Dermis microvascular lymphatic vessel endothelial cell (primary cell): ENCODE measurements at places on chromosomes 5 and 9. TPM values are rescaled to one million over a fixed set of nuclear protein-coding genes. Genes with fewer than 3 reads are reported as not detected.
A peak's percentile ranks its signal among the peaks of the same experiment; 100 is the strongest.

Gene POU5F2
- total RNA-seq = 0.26 and 0.51 TPM in 2 replicates

Gene MCCC2
- 20.3 and 29.2 TPM in 2 replicates for total RNA-seq

Gene HK3
- total RNA-seq = not detected in 2 replicates

Gene IGFBPL1
- total RNA-seq = 0.13 TPM in 2 replicates

Gene SLC6A3
- not detected in 2 replicates for total RNA-seq

Gene CCL27
- not detected in 2 replicates for total RNA-seq

Gene NUTM2F
- total RNA-seq = not detected in 2 replicates

Gene RGS7BP
- 0.13 TPM in 2 replicates for total RNA-seq

Gene RNF183
- not detected in 2 replicates for total RNA-seq

DNA sequence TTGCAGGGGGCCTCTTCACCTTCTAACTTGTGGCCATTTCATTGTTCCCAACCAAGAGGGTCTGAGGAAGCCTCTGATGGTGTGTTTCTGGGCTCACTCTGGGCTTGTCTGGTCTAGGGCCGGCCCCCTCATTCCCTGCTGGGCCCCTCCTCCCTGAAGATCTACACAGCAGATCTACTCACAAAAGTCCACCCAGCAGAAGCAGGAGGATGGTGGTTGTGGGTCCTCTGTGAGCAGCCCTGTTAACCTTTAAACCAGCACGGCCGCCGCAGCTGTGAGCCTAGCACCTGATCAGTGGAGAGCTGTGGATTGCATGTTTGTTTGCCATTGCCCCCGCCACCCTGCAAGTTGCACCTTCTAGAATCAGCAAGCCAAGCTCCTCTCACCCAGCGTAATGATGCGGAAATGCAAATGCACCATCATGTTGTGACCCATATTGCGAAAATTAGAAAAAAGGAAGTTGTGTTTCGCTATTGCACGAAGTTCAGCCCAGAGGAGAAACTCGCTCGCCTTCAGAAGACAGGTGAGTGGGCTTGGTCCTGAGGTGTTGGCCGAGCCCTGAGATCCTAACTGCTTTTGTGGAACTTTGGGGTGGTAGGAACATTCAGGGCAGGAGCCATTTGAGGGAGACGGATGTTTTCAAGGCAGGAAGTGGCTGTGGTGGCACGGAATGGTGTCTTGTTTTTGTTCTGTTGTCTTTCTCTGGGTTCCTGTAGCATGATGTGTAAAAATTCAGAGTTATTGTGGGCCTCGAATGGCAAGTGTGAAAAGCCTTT is 16.7 kb downstream of the FGD3 start:
- no peak for DNase-seq

DNA sequence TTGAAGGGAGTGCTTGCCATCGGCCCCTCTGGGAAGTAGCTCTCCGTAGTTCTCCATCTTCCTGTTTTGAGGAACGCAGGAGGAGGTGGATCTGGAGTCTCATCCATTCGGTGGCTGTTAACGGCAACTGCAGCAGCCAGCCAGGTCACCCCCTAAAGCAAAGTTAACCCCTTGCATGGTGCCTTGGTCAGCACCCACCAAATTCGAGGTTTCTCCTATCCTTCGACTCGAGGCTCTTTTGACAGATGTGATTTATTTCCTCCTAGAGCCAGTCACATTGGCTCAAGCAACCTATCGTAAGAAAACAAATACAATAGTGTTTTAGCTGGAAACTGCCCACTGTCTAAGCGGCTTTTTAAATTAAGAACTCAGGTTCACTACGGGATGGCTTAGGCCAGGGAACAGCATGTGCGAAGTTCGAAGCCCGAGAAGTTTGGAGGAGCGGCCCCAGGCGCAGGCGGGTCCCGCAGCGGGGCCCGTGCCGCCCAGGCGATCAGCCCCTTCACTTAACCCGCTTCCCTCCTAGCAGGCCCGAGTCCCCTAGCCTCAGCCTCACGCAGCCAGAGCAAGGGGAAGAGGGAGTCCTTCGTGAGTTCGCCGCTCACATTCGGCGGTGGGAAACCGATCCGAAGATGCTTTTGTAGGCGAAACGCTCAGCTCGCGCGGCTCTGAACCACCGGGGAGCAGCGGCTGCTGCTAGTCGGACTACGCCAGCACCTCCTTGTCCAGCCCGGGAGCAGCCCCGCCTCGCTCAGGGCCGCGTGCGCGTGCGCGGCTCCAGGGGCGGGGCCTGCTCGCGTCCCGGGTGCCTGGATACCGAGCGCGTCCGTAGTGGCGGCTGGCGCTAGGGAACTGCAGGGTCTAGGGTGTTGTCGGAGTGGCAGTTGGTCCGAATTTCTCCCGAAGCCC is at the start of gene ROPN1L:
Gene ROPN1L, plus strand, starts transcription at position 797 of the 909 bp plus-strand sequence. CDS start 289 bp downstream, outside the sequence.
- peak; percentile 55 for DNase-seq

DNA sequence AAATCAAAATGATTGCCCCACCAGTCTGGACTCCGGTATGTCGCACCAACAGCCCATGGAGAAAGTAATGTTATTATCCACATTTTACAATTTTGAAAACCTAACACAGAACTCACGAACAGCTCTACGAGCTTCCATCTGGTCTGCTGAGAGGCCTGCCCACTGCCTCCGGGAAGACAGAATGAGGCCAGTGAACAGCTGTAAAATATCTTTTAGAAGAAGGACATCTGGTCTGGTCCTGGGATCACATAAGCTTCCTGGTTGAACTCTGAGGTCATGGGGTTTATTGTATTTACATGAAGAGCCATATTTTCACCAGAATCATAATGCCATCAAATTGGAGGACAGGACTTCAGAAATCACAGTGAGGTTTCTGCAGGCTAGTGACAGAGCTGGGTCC is 89.0 kb downstream of the FRMD3 start:
- DNase-seq = no peak

DNA sequence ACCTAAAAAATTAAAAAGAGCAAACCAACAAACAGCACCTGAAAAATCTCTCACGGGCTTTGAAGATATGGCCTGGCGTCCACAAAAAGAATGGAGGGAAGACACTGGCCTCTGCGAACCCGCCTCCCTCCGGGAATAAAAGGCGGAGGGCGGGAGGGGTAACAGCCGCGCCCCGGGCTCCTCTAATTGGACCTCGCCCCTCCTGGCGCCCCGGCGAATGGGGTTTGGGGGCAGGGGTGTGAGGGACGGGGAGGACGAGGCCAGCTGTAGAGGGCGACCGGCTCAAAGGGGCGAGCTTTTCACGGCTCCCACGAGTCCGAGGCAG is 753 bp downstream of the FANCC start:
- DNase-seq = peak; percentile 3

GRCh38 chr5:177365845-177366527 is 8.3 kb downstream of the RGS14 start:
- DNase-seq = no peak

GRCh38 chr9:79661886-79662536 is 90.2 kb downstream of the TLE4 start:
- DNase-seq = no peak

DNA sequence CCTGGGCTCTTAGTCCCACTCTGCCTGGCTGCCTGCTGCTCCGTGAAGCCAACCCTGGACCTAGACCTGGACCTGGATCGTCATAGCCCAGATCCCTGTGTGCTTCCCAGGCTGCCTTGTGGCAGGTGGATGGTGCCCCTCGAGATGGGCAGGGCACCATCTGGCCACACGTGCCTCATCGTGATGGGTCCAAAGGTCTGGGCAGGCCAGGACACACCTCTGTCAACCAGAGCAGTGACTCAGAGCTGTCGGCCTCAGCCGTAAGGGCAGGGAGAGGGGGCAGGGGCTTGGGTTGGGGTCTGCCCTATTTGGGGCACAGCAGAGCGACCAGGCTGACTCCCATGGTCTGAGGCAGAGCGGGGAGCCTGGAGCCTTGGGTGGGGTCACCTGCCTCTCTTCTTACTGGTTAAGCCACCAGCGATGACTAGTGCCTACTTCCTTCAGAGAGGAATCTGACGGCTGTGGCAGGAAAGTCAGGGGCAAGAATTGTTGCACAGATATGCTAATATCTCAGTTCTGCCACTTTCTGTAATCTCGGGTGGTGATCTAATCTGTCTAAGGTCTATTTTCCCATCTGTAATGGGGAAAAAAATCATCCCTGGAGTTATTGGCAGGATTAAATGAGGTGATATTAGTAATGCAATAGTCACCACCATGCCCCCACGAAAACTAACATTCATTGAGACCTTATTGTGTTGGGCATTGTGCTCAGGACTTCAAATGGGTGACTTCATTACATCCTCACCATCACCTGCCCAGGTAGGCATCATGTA is 3.2 kb upstream of the CDHR2 start:
- no peak for DNase-seq

DNA sequence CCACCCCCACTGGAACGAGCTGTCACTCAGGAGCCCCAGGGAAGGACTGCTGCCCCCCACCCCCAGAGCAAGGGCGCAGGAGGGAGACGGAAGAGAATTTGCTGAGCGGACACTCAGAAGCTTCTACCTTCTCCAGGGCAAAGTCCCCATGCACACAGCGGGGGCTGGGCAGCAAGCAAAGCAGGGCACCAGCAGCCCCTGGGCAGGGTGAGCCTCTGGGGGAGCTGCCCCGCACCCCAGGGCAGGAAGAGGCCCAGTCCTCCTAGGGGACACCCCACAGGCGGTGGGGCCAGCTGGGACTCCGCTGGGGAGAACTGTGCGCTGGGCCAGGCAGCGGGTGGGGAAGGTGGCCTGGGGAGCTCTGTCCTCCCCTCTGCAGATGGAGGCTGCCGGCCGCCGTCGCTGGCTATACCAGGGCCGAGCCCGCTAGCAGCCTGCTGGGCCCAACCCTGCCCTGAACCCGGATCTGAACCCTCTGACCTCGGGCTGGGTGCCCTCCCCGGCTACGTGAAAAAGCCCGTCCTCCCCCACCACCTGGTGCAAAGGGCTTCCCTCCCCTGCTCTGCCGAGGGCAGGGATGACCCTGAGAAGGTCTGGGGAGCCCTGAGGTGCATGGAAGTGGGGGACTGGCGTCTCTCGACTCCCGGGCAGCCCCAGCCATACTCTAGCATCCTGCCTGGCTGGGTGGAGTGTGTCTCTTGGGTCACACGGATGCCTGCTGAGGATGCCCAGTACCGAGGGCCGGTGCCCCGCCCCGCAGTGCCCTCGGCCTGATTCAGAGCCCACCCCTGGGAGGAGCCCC is 597 bp upstream of the SLC34A3 start:
- no peak for DNase-seq

- DNase-seq = no peak
Observed at GRCh38 chr5:1788828-1789227, 10.8 kb downstream of the MRPL36 start.

GRCh38 chr9:109192732-109193361 is 25.8 kb upstream of the FRRS1L start:
- DNase-seq = peak; percentile 11

- DNase-seq = no peak
Observed at GRCh38 chr5:60256546-60256945, 363.0 kb upstream of the PDE4D start.

- DNase-seq = no peak
Observed at GRCh38 chr9:124707666-124708065, 63.4 kb downstream of the NR6A1 start.

DNA sequence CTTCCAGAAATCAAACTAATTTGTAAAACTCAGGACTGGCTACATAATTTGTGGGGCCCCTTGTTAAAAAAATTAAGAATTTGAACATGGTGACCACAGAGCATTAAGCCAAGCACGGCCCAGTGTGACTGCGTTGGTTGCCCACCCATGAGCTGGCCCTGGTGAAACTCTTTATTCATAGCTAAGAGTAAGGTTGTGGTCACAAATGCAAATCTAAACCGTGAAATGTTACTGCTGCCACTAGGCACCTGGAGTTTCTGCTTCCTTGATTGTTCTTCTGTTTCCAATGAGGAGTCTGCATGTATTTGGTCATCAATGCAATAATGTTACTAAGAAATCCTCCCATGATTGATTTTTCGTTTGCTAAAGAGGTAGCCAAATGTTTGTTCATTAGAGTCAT is 4.2 kb downstream of the GCNT1 start:
- no peak for DNase-seq

- DNase-seq = no peak
Observed at GRCh38 chr9:133785753-133786370, 47.7 kb upstream of the SARDH start.

DNA sequence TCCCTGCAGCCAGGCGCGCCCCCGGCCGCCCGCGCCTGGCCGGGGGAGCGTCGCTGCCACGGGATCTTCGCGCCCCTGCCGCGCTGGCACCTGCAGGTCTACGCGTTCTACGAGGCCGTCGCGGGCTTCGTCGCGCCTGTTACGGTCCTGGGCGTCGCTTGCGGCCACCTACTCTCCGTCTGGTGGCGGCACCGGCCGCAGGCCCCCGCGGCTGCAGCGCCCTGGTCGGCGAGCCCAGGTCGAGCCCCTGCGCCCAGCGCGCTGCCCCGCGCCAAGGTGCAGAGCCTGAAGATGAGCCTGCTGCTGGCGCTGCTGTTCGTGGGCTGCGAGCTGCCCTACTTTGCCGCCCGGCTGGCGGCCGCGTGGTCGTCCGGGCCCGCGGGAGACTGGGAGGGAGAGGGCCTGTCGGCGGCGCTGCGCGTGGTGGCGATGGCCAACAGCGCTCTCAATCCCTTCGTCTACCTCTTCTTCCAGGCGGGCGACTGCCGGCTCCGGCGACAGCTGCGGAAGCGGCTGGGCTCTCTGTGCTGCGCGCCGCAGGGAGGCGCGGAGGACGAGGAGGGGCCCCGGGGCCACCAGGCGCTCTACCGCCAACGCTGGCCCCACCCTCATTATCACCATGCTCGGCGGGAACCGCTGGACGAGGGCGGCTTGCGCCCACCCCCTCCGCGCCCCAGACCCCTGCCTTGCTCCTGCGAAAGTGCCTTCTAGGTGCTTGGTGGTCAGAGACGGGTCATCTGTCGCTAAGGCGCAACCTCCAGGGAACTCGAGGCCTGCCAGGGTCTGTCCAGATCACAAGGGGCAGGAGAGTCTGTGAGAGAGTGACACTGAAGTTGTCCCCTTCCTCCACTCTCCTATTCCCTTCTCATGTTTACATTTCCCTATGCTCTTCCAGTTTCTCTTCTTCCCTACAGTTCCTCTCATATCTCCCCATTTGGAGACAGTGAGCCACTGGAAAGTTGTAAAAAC is 1.3 kb downstream of the GPR150 start:
- peak; percentile 50 for DNase-seq

DNA sequence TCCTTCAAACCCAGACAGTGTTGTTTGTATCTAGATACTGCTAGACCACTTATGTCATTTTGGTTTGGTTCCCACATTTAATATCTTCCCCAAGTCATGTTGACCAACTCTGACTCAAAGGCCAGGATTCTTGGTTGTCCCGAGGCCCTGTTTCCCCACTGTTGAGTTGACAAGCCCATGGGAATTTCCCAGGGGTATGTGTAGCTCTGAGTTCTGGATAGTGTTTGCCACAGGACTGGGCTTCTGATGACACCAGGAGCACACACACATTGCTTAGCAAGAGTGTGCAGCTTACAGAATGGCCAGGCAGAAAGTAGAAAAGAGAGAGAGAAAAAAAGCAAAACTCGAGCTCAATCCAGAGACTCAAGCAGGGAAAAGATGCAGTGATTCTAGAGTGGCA is 214.4 kb downstream of the NXNL2 start:
- DNase-seq = no peak

GRCh38 chr9:73523391-73523790 is 371.7 kb downstream of the ANXA1 start:
- DNase-seq = no peak

DNA sequence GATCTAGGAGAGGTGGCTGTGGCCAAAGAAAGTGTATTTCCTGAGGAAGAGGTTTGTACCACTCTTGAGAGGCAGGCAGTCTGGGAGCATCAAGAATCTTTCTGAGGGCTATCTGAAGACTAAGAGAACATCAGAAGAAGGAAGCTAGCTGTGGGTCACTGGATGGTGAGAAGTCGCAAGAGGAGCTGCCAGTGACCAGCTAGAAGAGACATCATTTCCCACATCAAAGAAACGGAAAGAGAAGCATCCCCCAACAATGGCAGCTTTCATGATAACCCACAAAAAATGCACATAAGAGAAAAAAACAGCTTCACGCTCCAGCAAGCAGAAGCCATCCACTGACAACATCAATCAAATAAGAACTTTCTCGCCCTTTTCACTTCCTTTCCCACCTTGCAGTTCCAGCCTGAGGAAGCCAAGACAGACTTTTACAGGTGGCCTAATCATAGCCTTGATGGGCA is 25.0 kb upstream of the CEP78 start:
- DNase-seq = no peak
